Myocyte (in vitro differentiated cells): ENCODE measurements at places on chromosomes 3 and 15. TPM values are rescaled to one million over a fixed set of nuclear protein-coding genes. Genes with fewer than 3 reads are reported as not detected.
A peak's percentile ranks its signal among the peaks of the same experiment; 100 is the strongest.

DNA sequence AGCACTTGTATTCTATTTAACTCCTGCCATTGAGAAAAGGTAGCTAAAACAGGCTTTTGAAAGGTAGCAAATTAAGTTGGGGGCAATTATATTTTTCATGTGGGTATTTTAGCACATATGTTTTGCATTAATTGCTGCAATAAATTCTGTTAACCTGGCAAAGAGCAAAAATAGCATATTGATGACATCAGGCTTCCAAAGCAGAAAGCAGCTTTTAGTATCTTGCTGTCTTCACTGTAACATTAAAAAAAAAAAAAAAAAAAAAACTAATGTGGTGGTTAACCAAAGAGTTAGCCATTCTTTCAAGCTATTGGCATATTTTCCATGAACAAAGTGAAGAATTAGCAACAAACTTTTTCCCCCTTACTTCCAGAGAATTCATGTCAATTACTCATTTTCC is 9.1 kb downstream of the EPHA3 start:
- DNase-seq: no peak

DNA sequence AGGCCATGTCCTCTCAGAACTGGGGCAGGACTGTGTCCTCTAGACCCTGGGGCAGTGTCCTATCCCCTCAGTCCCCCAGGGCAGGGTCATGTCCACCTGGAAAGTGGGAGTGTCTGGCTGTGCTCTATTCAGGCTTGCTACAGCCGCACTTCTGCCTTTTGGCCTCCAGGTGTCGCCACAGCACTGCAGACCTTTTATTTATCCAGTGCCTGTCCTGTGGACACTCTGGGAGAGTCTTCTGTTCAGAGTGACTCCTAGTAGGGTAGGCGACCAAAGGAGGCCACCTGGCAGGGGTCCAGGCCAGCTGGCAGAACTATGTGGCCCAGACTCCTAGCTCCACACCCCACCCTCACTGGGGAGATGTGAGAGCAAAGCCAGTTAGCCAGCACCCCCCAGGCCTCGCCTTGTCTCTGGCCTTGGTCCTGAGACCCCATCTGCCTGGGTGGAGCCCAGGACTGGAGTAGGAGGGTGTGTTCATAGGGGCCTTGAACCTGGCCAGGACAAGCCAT is 3.9 kb downstream of the TMIE start:
- DNase-seq: peak; percentile 87

CYP1A2 gene
- total RNA-seq: not detected in 2 replicates

DNA sequence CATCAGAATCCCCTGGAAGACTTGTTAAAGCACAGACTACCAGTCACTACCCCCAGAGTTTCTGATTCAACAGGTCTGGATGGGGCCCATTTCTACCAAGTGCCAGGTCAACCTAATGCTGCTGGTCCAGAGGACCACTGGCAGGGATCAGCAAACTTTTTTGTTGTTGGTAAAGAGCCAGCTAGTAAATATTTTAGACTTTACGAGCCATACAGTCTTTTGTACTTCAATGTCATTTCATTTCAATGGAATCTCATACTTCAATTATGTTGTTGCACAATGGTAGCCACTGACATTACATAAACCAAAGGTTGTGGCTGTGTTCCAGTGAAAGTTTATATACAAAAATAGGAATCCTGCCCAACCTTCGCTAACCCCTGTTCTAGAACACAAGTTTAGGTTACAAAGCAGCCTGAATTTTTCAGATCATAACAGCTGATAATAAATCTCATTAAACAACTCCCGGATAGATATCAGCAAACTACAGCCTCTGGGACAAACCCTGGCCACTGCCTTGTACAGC is 28.7 kb downstream of the ULK4 start:
- peak; percentile 19 for DNase-seq

DNA sequence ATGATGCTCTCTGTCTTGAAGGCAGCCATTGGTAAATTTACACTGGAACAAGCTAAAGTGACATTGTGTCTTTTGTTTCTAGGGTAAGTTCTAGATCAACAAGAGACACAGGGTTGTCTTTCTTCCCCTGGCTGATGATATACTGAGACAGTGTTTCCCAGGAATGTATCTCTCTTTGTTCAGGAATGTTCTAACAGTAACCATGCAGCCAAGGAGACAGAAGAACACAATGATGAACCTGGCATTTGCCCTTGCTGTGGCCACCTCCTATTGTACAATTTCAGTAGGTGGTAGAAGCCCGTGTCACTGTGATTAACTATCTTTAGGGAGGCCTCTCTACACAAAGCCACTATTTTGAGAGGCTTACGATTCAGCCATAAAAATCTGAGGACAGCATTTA is 130.7 kb downstream of the LRTM1 start:
- no peak for DNase-seq

PPP2R3A gene
- 15.5 and 21.6 TPM in 2 replicates for total RNA-seq

DNA sequence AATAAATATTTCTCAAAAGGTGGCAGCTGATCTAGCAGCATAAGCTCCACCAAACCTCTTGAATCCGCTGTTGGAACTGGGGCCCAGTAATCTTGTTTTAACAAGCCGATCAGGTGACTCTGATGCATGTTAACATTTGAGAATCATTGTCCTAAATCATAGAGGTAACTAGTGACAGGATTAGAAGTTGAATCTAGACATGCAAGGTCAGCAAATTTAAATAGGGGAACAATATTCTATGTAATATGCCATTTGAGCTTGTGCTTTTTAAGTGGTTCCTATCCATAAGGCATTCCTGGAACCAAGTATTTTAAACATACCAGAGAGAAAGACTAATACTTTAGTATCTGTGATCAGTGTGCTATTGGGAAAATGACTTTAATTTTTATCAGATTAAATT is 412.8 kb downstream of the PYDC2 start:
- DNase-seq: no peak

- no peak for DNase-seq
These were observed 23.0 kb downstream of the USP4 start for GRCh38 chr3:49316696-49317457.

GRCh38 chr3:186998937-186999368 is 68.6 kb downstream of the ST6GAL1 start:
- no peak for DNase-seq

TTLL13 gene
- 0.08 TPM in 1 of 2 replicates, not detected in the other for total RNA-seq

MB21D2 gene
- 11.6 and 15.6 TPM in 2 replicates for total RNA-seq

DNA sequence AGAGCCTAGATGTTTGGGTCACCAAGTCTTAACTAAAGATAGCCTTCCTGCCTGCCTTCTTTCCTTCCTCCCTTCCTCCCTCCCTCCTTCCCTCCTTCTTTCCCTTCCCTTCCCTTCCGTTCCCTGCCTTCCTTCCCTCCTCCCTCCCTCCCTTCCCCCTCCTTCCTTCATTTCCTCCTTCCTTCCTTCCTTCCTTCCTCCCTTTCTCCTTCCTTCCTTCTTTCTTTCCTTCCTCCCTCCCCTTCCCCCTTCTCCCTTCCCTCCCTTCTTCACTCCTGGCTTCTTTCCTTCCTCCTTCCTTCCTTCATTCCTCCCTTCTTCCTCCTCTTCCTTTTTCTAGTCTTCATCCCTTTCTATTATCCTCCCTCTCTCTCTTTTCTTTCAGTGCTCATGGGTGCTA is 2.0 kb downstream of the DNAJB8 start:
- DNase-seq: no peak

DNA sequence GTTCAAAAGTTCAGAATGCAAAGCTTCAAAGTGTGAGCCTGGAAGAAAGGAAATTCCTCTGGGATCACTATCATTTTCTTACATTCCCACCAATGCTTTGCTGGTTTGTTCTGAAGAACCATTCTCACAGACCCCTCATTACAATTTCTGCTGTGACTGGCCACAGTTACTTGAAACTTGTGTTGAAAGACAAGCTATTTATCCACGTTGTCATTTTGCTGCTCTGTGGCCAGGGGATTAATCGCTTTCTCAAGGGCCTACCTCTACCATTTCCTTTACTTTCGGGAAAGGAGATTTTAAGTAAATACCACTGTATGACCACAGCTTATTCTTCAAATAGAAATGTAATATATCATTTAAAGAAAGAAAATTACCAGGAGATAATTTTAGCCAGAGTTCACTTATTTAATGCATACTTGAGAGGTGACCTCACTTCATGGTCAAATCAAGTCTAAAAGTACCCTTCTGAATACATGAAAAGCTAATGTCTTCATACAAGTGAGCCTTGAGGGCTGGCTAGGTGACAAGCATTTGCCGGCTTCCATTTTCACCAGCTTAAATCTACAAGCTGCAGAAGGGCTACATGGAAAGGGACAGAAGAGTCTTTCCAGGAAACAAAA is 69.8 kb upstream of the ROBO2 start:
- DNase-seq: no peak

- no peak for DNase-seq
These were observed 48.0 kb downstream of the PGPEP1L start for GRCh38 chr15:98959640-98960007.

DNA sequence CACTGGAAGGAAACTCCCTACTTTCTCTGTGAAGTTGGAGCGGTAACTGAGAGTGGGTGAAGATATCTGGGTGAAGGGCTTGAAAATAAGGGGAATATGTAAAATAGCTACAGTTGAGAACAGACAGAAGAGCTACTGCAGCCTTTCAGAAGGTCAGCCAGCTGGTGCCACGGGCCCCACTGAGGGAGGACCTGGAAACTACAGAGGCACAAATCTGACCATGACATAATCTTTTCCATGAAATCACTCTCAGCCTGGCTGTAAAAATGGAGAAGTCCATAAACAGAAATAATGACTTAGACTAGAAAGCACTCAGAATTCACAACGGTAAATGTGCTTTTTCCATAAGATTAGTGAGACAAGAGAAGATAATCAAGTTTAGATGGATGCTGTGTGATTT is 46.4 kb downstream of the ST3GAL6 start:
- DNase-seq: peak; percentile 35

GRCh38 chr15:79408041-79408440 is 24.1 kb upstream of the MINAR1 start:
- no peak for DNase-seq

SLC15A2 gene
- total RNA-seq: 0.26 and 0.51 TPM in 2 replicates

DNA sequence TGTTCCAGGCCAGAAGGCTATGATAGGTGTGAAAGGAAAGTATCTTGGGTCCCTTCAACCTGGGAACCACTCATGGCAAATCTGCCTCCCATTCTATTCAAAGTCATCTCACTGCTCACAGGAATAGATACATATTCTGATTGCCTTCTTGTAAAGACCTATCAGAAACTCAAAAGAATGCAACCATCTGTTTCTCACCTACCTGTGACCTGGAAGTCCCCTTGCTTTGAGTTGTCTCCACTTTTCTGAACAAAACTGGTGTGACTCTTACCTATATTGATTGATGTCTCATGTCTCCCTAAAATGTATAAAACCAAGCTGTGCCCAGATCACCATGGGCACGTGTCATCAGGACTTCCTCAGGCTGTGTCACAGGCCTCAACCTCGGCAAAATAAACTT is 1149.3 kb downstream of the NSUN3 start:
- DNase-seq: no peak

GRCh38 chr3:148756311-148756710 is 58.6 kb downstream of the AGTR1 start:
- DNase-seq: no peak
